A549 treated with CORT108297 at 1 μM for 4 hours (cell line): ENCODE measurements at places on chromosomes 12 and 14. TPM values are rescaled to one million over a fixed set of nuclear protein-coding genes. Genes with fewer than 3 reads are reported as not detected.

Gene WDR20
- total RNA-seq, result 19.7 to 22.7 TPM (median 21.4 TPM) in 5 replicates

Gene DCAF11
- total RNA-seq, result 19.4 to 24.7 TPM (median 20.5 TPM) in 5 replicates

Gene SOS2
- total RNA-seq, result 8.2 to 12.0 TPM (median 11.4 TPM) in 5 replicates

Gene TMEM121
- total RNA-seq, result 4.2 to 10.9 TPM (median 10.4 TPM) in 5 replicates

Gene SSPN
- total RNA-seq, result 0.42 to 0.55 TPM (median 0.53 TPM) in 5 replicates

Gene CELA1
- total RNA-seq, result not detected in 5 replicates

Gene AEBP2
- total RNA-seq, result 20.3 to 31.3 TPM (median 22.1 TPM) in 5 replicates

Gene ALX1
- total RNA-seq, result 5.0 to 6.7 TPM (median 5.9 TPM) in 5 replicates

Gene MUCL1
- total RNA-seq, result not detected in 5 replicates

Gene LRRC10
- not detected in 5 replicates for total RNA-seq

Gene C12orf43
- 23.7 to 25.2 TPM (median 24.7 TPM) in 5 replicates for total RNA-seq

Gene CLEC4C
- not detected in 5 replicates for total RNA-seq

Gene C12orf54
- not detected in 5 replicates for total RNA-seq

Gene CCDC177
- total RNA-seq, result 0.02 to 0.03 TPM in 2 of 5 replicates, not detected in the others

Gene TMEM233
- 0.03 to 0.09 TPM (median 0.05 TPM) in 5 replicates for total RNA-seq

Gene KRT82
- total RNA-seq, result not detected in 5 replicates
